ENCODE measurements at places on chromosomes 11 and 22.
A peak's percentile ranks its signal among the peaks of the same experiment; 100 is the strongest.

- no peak for DNase-seq
Observed at GRCh38 chr22:32991353-32992101, 66.7 kb downstream of the SYN3 start.

- no peak for DNase-seq
Observed at GRCh38 chr11:124930799-124931198, 5.0 kb downstream of the HEPACAM start.

- no peak for DNase-seq
Observed at GRCh38 chr22:48734359-48734758, 1093.3 kb downstream of the BRD1 start.

- no peak for DNase-seq
Observed at GRCh38 chr11:90594658-90595057, 371.8 kb upstream of the CHORDC1 start.

DNA sequence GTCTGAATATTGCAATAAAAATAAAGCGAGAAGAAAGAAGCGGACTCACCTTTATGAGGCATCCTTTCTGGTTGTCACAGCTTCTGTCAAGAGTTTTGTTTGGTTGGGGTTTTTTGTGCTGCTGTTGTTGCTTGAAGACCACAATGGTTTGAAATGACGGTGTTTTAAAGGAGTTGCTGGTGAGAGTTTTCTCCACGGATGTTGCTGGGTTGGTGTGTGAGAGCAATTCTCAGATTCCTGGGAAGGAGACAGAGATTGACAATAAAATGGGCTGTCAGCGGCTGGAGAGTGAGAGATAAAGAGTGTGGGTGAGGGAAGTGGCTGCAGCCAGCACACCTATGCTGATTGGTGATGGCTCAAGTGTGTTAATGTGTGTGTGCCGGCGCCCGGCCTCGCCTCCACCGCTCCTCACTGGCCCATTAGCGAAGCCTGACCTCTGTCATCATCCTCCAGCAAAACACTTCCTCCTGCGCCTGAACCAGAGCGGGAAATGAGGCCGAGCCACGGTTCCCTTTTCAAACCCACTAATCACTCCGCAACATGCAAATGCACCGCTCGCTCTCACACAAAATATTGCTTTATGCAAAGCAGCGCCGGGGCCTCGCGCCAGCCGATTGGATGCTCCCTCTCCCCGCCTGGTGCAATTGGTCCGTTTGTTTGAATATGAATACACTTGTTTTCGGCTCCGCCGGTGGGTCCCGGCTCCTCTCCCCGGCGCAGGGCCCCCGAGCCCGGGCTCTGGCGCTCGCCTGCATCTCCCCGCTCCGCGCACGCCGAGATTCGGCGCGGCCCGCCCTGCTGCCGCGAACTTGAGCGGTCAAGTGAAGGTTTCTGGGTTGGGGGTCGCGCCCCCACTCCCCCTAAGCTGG, at the start of gene PAX6:
Gene PAX6 (minus strand): TSS at position 544 of the 869 bp plus-strand sequence. CDS start 4,911 bp downstream, outside the sequence.
- no peak for DNase-seq

- no peak for DNase-seq
Observed at GRCh38 chr11:77082838-77083565, 16.2 kb downstream of the CAPN5 start.

- no peak for DNase-seq
Observed at GRCh38 chr11:23359297-23359696, 499.0 kb upstream of the CCDC179 start.

DNA sequence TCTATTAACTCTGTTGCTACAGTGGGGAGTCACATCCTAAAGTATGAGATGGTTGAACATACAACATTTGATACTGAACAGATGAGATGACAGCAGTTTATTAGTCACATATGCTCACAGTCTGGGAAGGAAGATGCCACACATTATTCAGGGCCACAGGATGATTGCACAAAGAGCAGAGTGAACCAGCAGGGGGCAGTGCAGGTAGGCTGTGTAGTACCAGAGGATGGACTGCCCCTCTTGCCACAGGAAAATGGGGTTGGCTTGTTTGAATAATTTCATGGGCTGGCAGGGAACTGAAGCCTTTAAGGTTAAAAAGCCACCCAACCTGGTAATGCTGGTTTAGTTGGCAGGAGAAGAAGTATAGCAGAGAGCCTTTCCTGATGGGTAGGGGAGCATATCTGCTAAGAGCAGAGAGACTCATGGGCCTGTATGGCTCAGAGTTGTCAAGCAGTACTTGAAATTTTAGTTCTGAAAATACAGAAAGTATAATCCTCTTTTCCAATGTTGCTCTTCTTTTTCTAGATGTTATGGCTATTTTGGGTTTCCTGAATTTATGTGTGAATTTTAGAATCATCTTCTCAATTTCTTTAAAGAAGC, 180.4 kb upstream of the B3GAT1 start:
- DNase-seq = peak; percentile 18
